GM23338 (cell line): ENCODE measurements at places on chromosomes 6 and 20. TPM values are rescaled to one million over a fixed set of nuclear protein-coding genes. Genes with fewer than 3 reads are reported as not detected.

The SLC52A3 gene
- 2.3 and 2.5 TPM in 2 replicates for polyA plus RNA-seq

The CLDN20 gene
- polyA plus RNA-seq: 0.17 and 0.23 TPM in 2 replicates

The TREML2 gene
- 0.19 TPM in 1 of 2 replicates, not detected in the other for polyA plus RNA-seq

The MATN4 gene
- 3.3 and 4.0 TPM in 2 replicates for polyA plus RNA-seq

The SNPH gene
- polyA plus RNA-seq: 1.3 and 1.5 TPM in 2 replicates

The CPXM1 gene
- 15.3 and 17.0 TPM in 2 replicates for polyA plus RNA-seq

The CST5 gene
- not detected in 2 replicates for polyA plus RNA-seq

The ETV7 gene
- 0.47 and 0.78 TPM in 2 replicates for polyA plus RNA-seq

The BMP7 gene
- polyA plus RNA-seq: 15.9 and 17.8 TPM in 2 replicates

The HLA-DRA gene
- polyA plus RNA-seq: 7.7 and 10.5 TPM in 2 replicates

The AVP gene
- 0.60 and 1.4 TPM in 2 replicates for polyA plus RNA-seq

The GINM1 gene
- 23.5 and 24.1 TPM in 2 replicates for polyA plus RNA-seq

The TMEM217 gene
- polyA plus RNA-seq: 0.77 and 1.3 TPM in 2 replicates

The TP53TG5 gene
- polyA plus RNA-seq: not detected in 2 replicates

The C6orf15 gene
- not detected in 2 replicates for polyA plus RNA-seq

The CGA gene
- not detected in 2 replicates for polyA plus RNA-seq

The WDR46 gene
- polyA plus RNA-seq: 63.9 and 71.4 TPM in 2 replicates

The GSTA2 gene
- polyA plus RNA-seq: not detected in 2 replicates

The SLC22A3 gene
- polyA plus RNA-seq: 0.61 and 0.78 TPM in 2 replicates

The RNF182 gene
- polyA plus RNA-seq: 2.4 and 3.2 TPM in 2 replicates

The FOXQ1 gene
- not detected in 2 replicates for polyA plus RNA-seq

The SPEF1 gene
- 0.68 and 0.85 TPM in 2 replicates for polyA plus RNA-seq

The MBOAT1 gene
- 3.2 and 3.8 TPM in 2 replicates for polyA plus RNA-seq

The MLIP gene
- not detected in 2 replicates for polyA plus RNA-seq

The SYTL3 gene
- polyA plus RNA-seq: not detected in 2 replicates

The CAGE1 gene
- polyA plus RNA-seq: 0.12 TPM in 1 of 2 replicates, not detected in the other

The VGLL2 gene
- polyA plus RNA-seq: not detected in 2 replicates

The MLN gene
- not detected in 2 replicates for polyA plus RNA-seq

The PARD6B gene
- polyA plus RNA-seq: 20.0 and 23.5 TPM in 2 replicates

The ADTRP gene
- polyA plus RNA-seq: not detected in 2 replicates

The KCNK17 gene
- polyA plus RNA-seq: 1.2 and 2.2 TPM in 2 replicates

The TRIM31 gene
- polyA plus RNA-seq: 0.10 and 0.26 TPM in 2 replicates

The EDN3 gene
- 0.12 and 0.13 TPM in 2 replicates for polyA plus RNA-seq

The PSMB8 gene
- polyA plus RNA-seq: 27.1 and 27.6 TPM in 2 replicates

The USP49 gene
- polyA plus RNA-seq: 5.3 and 5.9 TPM in 2 replicates

The TMEM244 gene
- polyA plus RNA-seq: not detected in 2 replicates

The TMEM30A gene
- polyA plus RNA-seq: 52.6 and 61.7 TPM in 2 replicates

The KCNQ5 gene
- 0.30 and 0.68 TPM in 2 replicates for polyA plus RNA-seq

The MPIG6B gene
- polyA plus RNA-seq: 0.12 and 0.13 TPM in 2 replicates

The PACRG gene
- 0.52 and 0.68 TPM in 2 replicates for polyA plus RNA-seq

The GNAS-AS1 gene
- polyA plus RNA-seq: 11.3 and 12.3 TPM in 2 replicates

The ACTL10 gene
- 0.66 and 0.71 TPM in 2 replicates for polyA plus RNA-seq
